Astrocyte (in vitro differentiated cells and primary cell): ENCODE measurements at places on chromosomes 4 and X.

DNA sequence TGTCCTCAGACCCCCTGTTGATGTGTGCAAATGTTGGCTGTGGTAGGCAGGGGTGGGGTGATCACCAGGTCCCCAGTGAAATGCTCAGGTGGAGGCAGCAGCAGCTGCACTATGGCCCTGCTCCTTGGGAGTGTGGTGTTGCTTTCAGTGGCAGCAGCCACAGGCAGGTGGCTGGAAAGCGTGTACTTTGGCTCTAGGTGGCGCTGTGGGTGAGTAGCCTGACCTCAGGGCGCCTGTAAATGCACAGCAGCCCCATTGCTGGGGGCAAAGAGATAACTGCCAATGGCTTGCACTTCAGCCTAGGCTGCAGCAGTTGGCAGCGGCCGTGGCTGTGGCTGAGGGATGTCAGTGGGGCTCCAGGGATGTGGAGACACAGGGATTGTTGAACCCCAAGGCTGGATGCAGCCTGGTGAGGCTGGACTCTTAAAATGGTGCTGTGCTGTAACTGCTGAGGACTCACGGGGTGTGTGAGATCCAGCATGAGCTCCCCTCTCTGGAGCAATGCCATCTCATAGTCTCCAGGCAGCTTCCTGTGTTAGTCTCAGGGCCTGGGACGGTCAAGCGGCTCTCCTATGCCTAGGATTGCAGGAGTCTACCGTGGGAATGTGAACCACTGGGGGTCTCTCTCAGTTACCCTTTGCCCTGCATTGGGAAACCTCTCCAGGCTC lies 421.7 kb upstream of the HTR2C start:
- DNase-seq = no peak

GRCh38 chr4:47415719-47416118 lies 47.8 kb downstream of the COMMD8 start:
- no peak for DNase-seq

DNA sequence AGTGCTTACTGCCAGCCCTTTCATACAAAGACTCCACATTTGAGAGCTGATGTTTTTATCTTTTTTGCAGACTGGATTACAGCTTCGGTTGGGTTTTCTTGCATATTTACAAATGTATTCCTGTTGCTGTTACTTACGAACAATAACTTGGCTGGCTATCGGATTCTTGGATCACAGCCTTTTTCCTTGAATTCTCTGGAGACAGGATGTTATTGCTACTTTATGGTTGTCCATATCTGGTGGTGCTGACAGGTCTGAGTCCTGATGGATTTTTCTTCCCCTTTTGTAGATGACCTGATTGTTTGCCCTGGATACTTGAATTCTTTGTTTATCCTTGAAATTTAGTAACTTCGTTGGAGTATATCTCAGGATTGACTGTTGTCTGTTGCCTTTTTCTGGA lies 77.7 kb downstream of the PDK3 start:
- DNase-seq = no peak

- no peak for DNase-seq
These were observed 687 bp upstream of the GRIA2 start for GRCh38 chr4:157219711-157220370.

- DNase-seq = no peak
These were observed 24.5 kb upstream of the WDR1 start for GRCh38 chr4:10140866-10141759.

DNA sequence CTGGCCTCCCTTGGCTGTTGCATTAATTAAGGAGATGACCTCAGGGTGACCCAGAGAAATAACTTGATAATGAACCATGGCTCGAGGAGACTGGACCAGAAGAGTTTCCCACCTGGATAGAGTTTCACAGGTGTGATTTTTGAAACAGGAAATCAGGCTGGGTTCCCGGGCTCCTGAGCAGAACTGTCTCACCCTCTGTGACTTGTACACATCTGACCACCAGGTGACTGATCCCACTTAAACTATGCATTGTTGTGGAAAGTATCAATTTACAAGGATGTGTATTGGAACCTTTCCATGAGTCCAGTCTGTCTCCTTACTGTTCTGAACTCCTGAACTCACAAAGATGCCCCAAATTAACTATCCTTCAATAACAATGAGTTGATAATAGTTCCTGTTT lies 220.3 kb downstream of the PTTG2 start:
- DNase-seq = no peak

DNA sequence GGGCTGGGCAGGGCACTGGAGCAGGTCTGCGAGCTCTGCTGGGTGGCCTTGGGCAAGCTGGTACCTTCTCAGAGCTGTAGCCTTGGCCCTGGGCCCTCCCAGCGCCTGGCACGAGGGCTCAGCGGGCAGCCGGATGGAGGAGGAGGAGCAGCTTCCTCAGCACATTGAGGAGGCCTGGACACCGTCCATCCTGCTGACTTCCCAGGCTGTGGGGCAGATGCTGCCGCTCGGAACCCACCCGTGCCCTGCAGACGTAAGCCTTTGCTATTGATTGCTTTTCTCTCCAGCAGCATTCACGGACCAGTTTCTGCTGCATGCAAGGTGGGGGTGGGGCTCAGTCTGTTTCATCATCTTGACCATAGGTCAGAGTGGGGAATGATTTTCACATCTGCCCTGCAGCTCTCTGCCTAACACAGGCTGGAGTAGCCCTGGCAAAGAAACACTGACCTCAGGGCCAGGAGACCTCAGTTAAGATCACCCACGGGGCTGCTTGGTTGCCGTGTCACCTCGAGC lies 80.7 kb upstream of the PSAPL1 start:
- DNase-seq = no peak

DNA sequence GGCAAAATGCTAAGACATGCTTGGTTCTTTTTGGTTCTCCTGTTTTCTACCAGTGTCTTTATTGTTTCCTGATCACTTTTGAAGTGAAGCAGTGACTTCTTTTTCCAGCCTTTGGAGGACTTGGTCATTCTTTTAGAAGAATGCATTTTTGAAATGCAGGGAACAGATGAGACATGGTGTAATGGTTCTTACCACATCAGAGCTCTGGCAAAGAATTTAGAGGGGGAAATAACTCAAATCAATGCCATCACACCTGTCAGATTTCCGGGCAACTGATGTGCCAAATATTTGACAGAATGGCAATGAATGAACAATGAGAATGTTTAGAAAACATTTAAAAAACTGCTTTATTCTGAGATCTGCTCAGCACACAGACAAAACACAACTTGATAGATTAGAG lies 519.6 kb downstream of the IQCM start:
- no peak for DNase-seq

- DNase-seq = peak; percentile 64
These were observed 1085.3 kb upstream of the PCDH10 start for GRCh38 chr4:132063829-132064228.

- DNase-seq = no peak
These were observed 1.1 kb upstream of the USP38 start for GRCh38 chr4:143183513-143184216.

GRCh38 chr4:56976283-56976836 lies 1.0 kb downstream of the NOA1 start:
- no peak for DNase-seq

DNA sequence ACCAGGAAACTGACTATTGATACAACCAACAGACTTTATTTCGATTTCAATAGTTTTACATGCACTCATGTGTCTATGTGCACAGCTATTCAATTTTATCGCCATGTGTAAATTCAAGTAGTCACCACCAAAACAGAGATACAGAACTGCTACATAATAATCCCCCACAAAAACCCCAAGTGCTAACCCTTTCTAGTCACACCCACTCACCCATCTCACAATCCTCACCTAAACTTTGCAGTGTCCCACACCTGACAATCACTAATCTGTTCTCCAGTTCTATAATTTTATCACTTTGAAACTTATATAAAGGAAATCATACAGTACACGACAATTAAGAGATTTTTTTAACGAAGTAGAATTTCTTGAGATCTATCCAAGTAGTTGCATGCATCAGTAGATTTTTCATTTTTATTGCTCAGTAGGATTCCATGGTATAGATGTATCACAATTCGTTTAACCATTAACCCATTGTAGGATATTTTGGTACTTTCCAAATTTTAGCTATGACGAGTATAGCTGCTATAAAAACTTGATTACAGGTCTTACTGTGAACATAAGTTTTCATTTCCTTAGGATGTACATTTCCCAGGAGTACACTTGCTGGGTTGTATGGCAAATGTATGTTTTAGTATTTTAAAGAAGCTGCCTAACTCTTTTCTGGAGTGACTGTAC lies 85.9 kb downstream of the CASK start:
- DNase-seq = no peak

- no peak for DNase-seq
These were observed 111.6 kb downstream of the MAGEE2 start for GRCh38 chrX:75673468-75673867.

- no peak for DNase-seq
These were observed 26.8 kb downstream of the ANKRD17 start for GRCh38 chr4:73231518-73232487.

GRCh38 chr4:113159942-113160545 lies 110.6 kb downstream of the ANK2 start:
- DNase-seq = no peak

- peak; percentile 73 for DNase-seq
These were observed at the start of gene HERC6 for GRCh38 chr4:88378691-88379559. HERC6 (plus strand) TSS chr4:88378852; CDS start chr4:88378922, 70 bp downstream.

DNA sequence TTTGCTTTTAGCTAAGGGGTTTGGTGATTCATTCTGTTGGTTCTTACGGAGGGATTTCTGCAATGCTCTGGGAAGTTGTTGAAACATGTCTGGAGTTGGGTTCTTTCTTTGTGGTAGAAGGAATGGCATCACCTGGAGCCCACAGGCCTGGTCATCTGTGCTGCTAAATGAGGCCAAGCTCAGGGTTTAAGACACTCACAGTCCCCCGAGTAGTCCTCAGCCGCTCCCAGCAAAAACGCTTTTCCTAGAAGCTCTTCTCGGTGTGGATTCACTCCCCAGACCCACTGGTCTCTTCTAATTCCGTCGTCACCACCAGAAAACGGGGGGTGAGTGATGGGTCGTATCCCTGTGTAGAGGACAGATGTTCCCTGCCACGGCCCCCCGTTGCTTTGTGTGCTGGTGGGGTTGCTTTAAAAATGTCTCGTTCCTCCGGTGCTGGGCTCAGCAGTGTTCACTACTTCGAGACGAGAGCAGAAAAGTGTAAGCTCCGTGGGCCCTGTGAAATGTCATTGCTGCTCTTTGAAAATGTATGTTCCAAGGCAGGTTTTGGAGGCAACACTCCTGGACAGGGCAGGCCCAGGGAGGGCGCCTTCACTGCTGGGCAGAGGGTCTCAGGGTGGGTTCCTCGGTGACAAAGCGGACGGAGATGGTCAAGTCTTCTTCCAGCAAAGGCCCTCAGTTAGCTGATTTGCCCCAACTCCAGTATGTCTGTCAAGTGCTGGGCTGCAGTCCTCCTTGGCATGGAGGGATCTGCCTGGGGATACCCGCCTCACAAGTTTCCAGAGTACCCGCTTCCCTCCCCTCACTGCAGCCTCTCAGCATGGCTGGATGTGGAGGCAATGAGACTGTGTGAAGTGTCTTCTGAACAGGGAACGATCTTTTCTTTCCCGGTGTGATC lies 37.3 kb downstream of the PSAPL1 start:
- peak; percentile 69 for DNase-seq

GRCh38 chr4:108527723-108528122 lies 92.7 kb upstream of the RPL34 start:
- no peak for DNase-seq

DNA sequence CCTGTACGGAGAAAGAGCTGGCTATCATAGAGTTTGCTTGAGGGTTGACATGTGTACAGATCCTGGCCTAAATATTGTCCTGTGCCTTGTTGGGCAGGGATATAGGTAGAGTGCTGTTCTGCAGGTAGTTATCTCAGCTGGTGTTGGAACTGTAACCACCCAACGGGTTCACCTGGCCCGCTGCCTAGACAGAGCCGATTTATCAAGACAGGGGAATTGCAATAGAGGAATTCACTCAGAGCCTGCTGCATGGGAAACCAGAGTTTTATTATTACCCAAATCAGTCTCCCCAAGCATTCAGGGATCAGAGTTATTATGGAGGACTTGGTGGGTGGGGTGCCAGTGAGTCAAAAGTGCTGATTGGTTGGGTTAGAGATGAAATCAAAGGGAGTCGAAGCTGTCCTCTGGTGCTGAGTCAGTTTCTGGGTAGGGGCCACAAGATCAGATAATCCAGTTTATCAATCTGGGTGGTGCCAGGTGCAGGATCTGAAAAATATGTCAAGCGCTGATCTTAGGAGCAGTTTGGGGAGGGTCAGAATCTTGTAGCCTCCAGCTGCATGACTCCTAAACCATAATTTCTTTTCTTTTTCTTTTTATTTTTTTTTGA lies 42.5 kb upstream of the XIAP start:
- no peak for DNase-seq

DNA sequence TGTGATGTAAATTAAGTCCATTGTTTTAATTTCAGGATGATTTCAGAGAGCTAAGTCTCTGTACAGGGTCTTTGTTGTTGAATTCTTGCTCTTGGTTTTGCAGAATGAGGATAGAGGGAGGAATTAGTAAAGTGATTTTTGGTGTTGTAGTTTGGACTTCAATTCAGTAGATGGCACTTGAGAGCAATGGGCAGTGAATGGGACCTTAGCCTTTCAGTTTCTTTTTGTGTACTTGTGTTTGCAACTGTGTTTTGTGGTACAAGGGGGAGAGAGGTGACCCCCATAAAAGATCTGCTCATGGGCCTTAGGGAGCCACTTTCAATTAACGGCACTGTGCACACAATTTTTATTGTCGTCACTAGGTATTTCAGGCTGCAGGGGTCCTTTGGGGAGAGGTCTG lies 340.0 kb downstream of the DCAF12L2 start:
- DNase-seq = no peak

GRCh38 chrX:96438803-96439202 lies 245.8 kb upstream of the DIAPH2 start:
- DNase-seq = no peak

GRCh38 chrX:18825375-18825774 lies 117.9 kb downstream of the PPEF1 start:
- no peak for DNase-seq

GRCh38 chr4:54090804-54091623 lies 8.9 kb upstream of the GSX2 start:
- no peak for DNase-seq

GRCh38 chrX:108270739-108271396 lies 167.4 kb downstream of the COL4A6 start:
- DNase-seq = peak; percentile 77

DNA sequence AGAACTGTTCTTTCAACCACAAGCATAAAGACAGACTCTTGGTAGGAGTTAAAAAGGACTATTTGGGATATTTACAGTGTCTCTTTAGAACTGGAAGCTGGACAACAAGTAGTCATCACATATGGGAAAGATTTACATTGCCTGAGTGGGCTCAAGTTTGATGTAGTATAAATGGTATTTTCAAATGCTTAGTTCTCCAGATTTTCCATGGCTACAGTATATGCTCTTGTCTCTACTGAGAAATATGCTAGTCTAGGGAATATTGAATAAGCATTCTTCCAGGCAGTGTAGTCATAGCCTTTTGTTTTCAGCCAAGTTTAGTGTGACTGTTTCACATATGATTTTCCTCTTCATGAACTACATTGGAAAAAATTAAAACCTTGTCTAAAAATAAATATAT lies 315.6 kb downstream of the ARHGAP24 start:
- DNase-seq = peak; percentile 80

- peak; percentile 14 for DNase-seq
These were observed 78.8 kb downstream of the TMEM47 start for GRCh38 chrX:34578237-34578636.
